ENCODE measurements at places on chromosomes 5 and 9.

GRCh38 chr5:91182763-91183162 lies 200.4 kb downstream of the ARRDC3 start:
- DNase-seq: peak; percentile 16

DNA sequence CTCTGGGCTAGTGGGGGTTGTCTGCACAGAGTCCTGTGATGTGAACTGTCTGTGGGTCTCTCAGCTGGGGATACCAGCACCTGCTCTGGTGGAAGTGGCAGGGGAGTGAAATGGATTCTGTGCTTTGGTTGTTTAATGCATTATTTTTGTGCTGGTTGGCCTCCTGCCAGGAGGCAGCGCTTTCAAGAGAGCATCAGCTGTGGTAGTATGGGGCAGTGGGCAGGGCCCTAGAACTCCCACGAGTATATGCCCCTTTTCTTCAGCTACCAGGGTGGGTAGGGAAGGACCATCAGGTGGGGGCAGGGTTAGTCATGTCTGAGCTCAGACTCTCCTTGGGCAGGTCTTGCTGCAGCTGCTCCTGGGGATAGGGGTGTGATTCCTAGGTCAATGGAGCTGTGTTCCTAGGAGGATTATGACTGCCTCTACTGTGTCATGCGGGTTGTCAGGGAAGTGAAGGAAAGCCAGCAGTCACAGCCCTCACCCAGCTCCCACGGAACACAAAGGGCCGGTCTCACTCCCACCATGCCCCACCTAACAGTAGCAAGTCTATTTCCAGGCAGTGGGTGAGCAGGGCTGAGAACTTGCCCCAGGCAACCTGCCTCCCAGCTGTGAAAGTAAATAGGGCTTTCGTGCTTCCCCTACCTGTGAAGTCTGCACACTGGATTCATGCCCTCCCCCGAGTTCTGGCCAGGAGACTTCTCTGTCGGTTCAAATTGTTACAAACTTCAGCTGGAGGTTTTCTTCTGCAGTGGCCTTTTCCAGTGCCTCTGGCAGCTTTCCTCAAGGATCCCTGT lies 25.7 kb upstream of the FAM81B start:
- no peak for DNase-seq

GRCh38 chr9:36897478-36897877 lies 136.6 kb downstream of the PAX5 start:
- DNase-seq: no peak

- DNase-seq: no peak
Measured at GRCh38 chr5:42759456-42759855, 2.8 kb downstream of the CCDC152 start.

DNA sequence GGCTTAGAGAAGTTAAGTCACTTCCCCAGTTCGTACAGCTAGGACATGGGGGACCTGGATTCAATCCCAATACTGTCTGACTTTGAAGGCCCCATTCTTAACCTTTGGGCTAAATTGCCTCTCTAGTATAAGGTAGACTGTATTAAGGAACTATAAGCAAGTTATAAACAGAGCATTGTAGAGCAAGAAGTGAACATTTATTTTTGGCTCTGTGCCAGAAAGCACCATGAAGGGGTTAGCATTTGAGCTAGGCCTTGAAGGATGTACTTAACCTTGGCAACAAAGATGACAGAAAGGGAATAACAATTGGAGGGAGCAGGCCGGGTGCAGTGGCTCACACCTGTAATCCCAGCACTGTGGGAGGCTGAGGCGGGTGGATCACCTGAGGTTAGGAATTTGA lies 32.8 kb downstream of the GALNT10 start:
- no peak for DNase-seq

GRCh38 chr5:41356786-41357185 lies 143.5 kb upstream of the C6 start:
- no peak for DNase-seq

DNA sequence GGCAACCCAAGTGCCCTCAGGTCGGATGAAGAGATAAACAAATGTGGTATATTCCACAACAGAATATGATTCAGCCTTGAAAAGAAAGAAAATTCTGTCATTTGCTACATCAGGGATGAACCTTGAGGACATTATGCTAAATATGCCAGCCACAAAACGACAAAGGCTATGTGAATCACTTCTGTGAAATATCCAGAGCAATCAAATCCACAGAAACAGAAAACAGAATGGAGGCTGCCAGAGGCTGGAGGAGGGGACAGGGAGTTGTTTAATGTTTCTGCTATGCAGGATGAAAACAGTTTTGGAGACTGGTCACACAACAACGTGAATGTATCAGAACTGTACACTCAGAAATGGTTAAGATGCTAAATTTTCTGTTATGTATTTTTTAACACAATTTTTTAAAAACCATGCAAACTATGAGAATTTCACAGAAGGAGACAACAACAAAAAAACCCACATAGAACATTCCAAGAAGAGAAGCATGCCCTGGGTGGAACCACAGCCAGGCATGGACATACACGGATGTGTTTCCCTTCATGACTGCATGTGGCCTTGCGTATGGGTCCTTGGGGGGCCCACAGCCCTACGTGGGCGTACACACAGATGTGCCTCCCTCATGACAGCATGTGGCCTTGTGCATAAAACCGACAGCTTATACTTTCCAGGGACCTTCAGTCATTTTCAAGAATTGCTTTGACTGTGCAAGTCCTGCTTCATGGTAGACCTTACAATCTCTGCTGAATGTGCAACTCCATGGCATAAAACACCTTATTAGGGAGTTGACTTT lies 146.7 kb downstream of the ROR2 start:
- no peak for DNase-seq

GRCh38 chr9:136180586-136180985 lies 24.3 kb downstream of the LHX3 start:
- DNase-seq: no peak

DNA sequence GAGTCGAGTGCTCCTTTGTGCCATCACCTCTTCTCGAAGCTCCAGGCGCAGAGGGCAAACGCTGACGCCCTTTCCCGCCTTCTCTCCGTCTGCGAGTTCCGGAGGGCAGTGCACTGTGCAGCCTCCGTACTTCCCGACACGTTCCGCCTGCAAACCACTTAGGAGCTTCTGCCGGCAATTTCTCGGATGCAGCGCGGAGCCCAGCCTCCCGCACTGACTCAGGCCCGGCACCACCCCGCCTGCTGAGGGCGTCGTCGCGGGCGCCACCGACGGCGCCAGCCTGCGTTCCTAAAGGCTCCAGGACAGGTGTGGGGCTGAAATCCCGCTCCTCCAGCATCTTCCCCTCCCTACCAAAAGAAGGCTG lies 9.3 kb upstream of the TRIM36 start:
- DNase-seq: no peak

DNA sequence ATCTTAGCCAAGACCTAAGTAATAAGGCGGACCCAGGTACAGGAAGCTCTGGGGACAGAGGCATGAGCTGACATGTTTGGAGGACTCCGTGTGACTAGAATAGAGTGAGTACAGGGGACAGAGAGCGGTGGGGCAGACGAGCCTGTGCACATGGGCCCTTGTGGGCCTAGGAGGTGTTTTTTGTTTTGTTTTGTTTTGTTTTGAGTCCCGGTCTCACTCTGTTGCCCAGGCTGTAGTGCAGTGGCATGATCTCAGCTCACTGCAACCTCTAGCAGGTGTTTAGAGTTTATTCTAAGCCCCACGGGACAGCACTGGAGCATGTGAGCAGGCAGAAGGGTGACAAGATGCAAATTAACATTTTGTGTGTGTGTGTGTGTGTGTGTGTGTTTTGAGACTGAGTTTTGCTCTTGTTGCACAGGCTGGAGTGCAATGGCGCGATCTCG lies 3.1 kb upstream of the EEIG1 start:
- no peak for DNase-seq

DNA sequence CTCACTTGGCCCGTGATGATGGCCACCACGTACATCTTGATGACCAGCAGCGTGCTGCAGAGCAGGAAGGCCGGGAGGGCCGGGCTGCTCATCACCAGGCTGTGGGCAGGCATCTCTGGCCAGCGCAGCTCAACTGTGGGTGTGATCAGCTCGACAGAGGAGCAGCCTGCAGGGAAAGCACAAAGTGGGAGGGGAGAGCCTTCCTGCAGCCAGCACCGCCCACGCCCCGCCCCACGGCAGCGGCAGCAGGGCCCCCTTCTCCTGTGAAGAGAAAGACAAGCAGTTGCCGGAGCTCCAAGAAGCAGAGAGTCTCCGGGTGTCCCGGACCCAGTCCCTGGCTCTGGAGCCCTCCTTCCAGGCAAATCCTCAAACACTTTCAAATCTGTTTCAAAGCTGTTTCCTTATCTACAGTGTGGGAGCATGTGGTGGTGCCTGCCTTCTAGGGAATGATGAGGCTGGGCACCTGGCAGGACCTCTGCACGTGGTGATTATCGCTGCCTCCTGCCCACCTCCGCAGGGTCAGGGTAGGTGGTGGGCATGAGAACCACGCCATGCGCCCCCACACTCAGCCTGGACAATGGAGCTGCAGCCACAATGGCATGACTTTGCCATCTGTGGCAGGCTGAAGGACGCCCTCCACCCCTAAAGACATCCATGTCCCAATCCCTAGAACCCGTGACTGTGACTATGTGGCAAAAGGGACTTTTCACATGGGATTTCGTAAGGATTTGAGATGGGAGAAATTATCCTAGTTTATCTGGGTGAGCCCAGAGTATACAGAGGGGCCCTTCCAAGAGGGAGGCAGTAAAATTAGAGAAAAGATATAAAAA lies at the start of gene PTGES:
Gene PTGES (minus strand): TSS at position 143 of the 830 bp plus-strand sequence. CDS start 30 bp downstream, at position 113.
- peak; percentile 47 for DNase-seq

DNA sequence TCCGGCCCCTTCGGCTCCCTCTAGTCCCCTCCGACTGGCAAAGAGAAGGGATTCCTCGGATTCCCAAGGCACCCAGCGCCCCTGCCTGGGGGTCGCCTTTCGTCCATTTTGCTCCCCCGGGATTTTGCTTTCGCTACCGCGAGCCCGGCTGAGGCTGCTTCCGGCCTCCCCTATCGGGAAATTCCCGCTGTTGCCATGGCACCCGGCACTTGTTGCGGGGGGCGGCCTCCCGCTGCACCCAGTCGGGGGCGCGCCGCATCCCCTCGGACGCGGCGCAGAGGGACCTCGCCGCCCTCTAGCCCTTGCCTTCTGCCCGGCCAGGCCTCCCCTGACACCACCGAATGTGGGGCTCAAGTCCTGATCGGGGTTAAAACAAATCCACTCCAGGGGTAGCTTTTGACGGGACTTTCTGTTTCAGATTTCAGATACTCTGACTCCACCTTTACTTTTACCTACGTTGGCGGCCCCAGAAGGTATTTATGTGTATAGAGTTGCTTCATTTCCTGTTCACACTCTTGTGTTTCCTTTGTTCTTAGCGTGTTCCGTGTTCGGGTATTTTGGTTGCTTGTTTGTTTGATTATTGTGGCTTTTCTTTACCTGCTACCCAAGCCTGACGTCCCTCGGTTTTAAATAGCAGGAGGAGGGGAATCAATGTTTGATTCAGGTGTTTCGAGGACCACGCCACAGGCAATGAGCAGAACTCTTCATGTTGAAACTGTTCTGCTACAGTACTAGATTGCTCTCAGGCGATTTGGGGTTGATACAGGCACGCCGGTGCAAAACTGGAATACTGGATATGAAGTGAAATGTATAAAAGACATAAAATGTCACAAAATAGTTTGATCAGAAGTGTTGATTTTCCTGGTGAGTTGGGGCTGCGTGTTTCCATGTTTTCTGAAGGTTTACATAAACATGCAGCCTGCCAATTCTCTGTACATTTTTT lies 1.5 kb downstream of the PARP8 start:
- DNase-seq: no peak

GRCh38 chr9:7368410-7369292 lies 430.9 kb downstream of the DMAC1 start:
- peak; percentile 52 for DNase-seq

DNA sequence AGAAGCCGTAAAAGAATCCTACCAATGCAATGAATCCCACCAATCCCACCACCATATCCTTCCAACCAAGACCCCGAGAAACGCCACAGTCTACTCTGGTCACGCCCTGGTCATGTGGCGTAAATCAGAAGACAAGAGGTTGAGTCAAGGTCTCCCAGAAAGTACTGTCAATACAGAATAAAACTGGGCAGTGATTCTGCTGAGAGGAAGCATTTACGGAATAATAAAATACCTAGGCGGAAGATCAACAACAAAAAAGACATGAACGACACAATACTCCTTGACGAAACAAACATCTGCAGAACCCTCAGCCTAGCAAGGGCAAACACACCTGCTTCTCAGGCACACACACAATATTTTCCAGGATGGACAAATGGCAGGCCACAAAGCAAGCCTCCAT lies 62.8 kb downstream of the GOLM1 start:
- no peak for DNase-seq

DNA sequence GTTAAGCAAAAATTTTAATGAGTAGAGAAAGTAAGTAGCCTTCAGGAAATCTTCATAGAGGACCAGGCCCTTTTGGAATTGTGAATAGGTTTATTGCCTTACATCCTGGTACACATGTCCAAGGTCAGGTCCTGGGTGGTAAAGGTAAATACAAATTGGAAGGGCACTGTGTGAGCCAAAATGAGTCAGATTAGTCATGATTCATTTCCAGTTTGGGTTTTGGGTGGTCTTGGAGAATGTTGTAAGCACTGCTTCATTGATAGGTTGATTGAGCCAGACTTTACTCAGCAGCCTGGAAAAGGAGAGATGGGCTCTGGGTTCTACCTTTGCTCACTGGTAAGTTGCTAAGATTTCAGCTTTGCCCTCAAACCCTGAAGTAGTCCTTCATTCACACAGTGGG lies 82.5 kb upstream of the ZNF169 start:
- DNase-seq: no peak
